ENCODE measurements at places on chromosomes 3 and 15.

DNA sequence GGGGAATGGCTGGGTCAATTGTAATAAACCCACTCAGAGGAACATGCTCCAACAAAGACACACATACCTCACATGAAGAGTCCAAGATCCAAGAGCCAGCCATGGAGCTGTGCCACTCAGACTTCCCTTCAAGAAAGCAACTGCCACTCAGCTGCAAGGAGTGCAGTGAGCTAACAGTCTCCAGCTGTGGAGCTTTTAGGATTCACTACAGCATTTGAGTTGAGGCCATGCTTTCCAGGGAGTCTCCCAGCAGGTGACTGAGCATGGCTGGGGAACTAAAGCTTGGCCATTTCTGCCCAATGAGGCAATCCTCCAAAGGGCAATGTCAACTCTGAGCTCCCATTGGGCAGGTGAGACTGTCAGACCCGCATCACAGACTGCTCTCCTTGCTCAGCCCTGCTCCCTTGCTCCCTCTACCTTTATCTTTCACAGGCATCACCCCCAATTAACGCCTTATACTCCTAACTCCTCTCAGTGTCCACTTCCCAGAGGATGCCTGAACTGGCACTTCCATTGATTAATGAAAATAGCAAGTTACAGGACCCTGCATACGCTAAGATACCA is 165.3 kb upstream of the CTNNB1 start:
- no peak for DNase-seq

DNA sequence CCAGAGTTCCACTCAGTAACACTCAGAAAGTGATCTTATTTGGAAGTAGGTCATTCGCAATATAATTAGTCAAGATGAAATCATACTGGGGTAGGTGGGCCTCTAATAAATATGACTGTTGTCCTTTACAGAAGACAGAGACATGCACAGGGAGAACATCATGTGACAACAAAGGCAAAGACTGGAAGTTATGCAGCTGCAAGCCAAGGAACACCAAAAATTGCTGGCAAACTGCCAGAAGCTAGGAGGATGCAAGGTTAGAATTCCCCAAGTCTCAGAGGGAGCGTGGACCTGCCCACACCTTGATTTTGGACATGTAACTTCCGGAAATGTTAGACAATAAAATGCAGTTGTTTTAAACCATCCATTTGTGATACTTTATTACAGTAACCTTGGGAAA is 471.5 kb upstream of the AGTR1 start:
- DNase-seq = no peak

DNA sequence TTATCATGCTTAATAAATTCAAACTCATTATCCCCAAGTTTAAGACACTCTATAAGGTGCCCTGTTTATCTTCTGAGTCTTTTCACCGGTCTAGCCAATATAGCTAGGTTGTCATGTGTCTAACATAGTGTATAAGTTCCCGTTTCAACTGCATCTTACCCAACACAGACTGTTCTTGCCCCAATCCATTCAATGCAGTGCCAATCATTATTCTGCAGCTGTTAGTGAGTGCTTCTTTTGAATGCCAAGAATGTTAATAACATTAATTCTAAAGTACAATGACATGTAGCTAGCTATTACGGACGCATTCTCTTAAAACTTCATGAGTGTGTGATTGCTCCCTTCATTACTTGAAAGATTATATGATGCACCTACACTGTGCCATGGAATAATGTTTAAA is 646.4 kb upstream of the NR2F2 start:
- no peak for DNase-seq

DNA sequence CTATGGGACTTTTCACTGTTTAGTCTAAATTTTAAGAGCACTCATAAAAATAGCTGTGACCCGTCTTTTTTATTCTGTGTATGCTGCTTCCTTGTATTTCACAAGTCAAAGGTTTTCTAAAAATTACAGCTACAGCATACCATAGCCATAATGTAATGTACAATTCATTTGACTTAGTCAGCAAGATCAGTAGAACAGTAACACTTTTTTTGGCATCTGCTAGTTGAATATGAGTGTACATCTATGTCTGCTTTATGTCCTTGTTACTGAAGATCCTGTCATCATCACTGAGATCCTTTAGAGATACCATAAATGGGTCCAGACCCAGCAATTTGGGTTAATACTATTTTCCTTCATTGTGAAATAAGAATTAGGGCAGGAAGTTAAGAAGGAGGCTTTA is 42.2 kb downstream of the CMSS1 start:
- DNase-seq = no peak

DNA sequence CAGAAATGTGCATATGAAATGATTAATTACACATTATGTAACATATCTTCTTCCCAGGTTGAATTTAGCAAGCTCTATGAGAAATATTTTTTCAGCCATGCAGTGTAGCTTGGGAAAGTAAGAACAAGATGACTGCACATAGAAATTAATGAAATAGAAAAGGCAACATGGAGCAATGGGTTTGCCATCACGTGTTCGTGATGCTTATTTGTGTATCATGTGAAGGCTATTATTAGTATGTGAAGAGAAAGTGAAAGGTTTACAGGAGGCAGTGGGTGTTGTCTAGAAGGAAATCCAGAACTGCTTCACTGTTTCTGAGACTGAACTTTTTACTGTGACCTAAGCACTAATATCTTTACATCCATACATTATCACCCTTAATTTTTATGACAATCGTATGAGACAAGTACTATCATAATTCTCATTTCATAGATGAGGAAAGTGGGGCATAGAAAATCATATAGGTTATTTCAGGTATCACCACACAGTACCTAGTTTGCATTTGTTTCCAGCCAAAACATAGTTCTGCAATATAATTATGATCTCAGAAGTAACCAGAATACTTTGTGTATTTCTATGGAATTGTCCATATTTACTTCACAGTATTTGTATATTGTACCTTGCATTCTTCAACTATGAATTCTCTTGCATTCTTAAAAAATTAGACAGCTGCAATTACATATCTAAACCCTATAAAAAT is 14.9 kb downstream of the SERPINI1 start:
- DNase-seq = no peak

GRCh38 chr3:161314836-161315395 is 56.4 kb downstream of the SPTSSB start:
- DNase-seq = no peak

- no peak for DNase-seq
Measured at GRCh38 chr3:33910031-33910430, 111.6 kb downstream of the PDCD6IP start.

DNA sequence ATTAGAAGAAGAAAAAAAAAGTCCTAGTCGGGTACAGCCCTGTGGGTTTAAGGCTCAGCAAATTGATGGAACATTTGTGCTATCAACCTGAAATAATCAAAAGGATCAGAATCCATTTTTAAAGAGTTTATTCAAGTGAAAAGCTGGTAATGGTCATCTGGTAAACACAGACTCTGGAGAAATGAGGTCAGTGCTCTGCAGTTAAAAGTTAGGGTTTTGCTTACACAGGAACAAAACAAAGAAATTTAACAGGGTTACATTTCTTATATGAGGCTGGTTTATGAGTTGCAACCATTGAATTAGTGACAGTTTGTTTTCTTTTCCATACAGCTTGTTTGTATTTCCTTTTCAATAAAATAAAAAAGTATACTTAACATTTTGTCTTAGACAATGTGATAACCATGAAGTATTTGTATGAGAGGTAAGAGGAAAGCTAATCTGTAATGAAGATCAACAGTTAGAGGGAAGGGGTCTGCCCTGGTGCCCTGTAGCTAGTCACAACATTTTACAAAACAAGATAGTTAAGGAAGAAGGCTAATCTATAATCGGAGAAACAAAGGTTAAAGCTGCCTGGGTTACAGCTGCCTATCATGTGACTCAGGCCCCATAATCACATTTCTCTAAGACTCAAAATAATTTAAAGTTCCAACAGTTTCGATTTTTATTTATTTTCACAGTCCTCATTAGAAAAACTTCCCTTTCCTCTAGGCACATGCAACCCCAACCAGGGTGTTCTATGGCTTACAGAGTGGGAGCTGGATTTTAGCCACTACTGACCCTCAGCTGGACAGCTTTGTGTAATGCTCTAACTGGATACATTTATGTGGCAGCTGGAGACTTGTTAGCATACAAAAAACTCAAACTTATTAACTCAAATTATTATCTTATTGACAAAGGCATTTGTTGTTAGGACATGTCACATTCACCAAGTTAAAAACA is 98.1 kb upstream of the ACP3 start:
- no peak for DNase-seq

DNA sequence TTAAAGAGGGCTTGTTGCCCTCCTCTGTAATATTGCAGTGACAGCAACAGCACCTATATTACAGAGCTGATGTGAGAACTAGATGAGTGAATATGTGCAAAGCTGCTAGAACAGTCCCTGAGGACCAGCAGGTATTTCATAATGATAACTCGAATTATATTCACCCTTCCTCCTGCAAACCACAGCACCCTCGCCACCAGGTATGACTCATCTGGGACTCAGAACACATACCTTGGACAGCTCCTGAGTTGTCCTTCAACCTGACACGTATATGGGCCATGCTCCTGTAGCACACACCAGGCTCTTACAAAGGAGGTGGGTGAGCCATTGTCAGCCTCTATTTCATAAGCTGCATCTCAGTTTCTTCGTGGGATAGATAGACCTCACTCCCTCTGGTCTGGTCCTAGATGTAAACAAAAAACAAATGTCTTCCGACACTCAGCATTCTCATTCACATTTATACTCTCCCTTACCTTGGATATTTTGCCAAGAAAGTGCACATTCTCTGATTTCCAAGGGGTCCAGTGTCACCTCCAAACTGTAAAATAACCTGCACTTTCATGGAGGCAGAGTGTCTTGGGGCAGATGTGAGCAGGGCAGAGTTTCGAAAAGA is 124.5 kb downstream of the TLE3 start:
- DNase-seq = no peak

DNA sequence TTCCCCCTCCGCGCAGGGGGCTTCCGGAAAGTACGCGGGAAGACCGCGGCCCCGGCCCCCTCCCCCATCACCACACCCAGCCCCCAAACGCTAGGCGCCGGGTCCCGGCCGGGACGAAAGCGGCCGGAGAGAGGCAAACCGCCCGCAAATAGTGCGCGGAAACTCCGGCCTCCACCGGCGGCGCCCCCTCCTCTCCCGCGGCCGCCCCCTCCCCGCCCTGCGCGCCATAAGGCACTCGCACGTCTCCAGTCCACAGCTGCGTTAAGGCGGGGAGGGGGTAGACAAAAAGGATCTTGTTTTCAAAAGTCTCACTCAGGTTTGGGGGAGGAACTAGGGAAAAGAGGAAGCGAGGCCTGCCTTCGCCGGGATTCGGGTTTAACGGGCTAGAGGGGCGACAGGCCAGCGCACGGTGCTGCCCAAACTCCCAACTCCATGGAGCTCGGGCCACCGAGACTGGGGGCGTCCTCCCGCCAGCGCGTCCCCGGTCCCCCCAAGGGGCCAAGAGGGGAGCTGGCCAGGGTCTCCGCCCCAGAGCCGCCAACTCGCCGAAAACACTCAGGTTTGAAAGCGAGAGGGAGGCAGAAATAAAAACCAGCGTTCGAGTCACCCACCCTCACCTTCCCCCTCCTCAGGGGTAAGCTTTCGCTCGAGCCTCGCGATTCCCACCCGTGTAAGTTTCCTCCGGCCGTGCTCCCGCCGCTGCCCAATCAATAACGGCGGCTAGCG is 1.8 kb downstream of the ANP32A start:
- peak; percentile 24 for DNase-seq

GRCh38 chr3:23659274-23659673 is 146.5 kb upstream of the UBE2E1 start:
- DNase-seq = no peak

All from NCI-H345 (cell line).